ENCODE measurements at places on chromosomes 4 and X.

DNA sequence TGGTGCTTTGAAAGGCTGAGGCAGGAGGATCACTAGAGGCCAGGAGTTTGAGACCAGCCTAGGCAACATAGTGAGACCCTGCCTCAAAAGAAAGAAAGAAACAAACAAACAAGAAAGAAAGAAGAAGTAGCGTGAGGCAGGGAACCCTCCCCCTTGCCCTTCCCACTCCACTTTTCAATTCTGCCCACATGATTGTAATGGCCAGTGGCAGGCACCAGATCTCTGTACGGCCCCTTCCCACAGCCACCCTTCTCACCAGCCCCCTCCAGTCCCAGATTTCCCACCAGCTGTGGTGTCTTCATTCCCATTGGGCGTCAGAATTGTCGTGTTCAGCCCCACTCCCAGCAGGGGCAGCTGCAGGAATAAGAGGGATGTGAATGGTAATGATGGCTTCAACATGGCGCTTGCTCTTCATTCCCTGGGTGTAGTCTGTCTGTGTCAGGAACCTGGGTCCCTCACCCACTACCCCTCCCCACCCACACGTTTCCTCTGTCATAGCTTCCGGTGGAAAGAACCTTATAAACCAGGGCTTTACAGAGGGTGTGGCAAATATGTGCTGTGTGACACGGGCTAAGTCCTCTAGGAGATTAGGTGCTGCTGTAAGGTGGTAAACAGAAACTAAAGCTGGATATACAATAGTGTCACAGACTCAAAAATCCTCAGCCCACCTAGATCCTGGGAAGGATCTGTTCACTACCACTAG lies at the start of gene IL2RG:
TSS of gene IL2RG (minus strand) at position 437 of the 703 bp plus-strand sequence. CDS start at position 399, 38 bp downstream.
- peak; percentile 80 for DNase-seq

DNA sequence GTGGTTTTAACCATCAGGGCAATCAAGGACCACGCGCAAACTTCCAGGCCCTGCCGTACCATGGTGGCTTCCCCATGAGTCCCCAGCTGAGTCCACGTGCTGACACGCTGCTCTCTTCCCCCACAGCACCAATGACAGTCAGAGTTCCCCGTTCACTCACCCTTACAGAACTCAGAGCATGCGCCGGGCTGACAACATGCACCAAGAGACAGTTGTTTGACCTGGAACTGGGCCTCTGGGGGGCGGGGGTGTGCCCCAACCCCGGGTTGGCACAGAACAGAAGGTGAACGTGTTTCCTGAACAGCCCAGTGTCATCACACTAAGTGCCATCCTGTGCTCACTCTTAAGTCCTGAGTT lies 29.4 kb downstream of the IRF2 start:
- peak; percentile 40 for DNase-seq

GRCh38 chr4:5890063-5890727 lies 2.7 kb downstream of the CRMP1 start:
- DNase-seq, result no peak

DNA sequence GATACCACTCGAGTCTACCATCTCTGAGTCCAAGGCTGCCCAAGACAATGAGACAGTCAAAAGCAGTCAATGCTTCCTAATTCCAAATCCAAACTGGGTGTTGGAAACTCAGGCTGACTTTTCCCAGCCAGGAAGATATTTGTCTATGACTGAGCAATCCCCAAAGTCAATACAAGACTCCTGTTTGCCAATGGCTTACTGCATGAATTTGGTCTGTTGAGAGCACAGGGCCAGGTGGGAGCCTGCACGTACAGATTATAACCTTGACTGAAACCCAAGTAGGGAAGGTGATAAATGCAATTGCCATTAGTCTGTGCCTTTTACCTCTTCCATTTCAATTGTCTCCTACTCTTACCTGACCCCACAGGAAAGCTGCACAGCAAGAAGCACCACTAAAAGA lies 72.6 kb upstream of the PPARGC1A start:
- DNase-seq, result no peak

DNA sequence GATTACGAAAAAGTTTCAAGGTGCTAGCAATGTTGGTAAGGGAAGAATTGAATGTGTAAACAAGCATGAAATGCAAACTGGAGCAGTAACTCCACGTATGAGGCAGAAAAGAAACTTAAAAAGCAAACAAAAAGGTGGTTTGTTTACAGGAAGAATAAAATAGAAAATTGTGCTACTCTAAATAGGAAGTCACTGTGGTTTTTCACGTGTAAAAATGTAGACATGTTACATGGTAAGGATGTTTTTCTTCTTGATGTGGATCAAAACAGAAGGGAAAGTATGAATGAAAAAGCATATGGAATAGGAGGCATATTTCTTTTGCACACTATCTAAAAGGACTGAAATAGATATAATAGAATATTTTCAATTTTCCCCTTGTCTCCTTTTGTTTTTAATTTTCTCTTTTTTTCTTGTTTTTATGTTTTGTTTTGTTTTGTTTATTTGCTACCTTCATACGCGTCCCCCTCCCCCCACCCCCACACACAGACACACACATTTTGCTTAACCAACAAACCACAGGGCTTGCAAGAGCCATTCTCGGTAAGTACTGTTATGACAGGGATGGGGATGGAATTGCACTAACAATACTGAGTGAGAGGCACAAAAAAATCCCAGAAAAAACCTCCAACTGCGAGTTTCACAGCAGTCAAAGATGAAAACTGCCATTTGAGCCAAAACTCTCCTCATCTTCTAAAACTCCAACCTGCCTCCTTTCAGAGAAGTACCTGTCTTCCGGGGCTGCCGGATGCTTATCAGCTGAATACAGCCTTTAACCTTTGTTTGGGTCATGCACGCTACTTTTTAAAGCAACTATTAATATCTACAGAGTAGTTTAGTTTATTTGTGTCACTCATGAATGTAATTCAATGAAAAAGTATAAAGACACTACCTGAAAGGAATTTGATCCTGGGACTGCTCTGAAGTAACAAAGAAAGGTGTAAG lies 135.8 kb downstream of the IL15 start:
- DNase-seq, result peak; percentile 10

GRCh38 chr4:159010563-159011260 lies 92.2 kb upstream of the RAPGEF2 start:
- DNase-seq, result no peak

GRCh38 chrX:13899607-13900006 lies 82.7 kb upstream of the GPM6B start:
- DNase-seq, result no peak

GRCh38 chr4:5969777-5970176 lies 48.5 kb downstream of the C4orf50 start:
- DNase-seq, result no peak

DNA sequence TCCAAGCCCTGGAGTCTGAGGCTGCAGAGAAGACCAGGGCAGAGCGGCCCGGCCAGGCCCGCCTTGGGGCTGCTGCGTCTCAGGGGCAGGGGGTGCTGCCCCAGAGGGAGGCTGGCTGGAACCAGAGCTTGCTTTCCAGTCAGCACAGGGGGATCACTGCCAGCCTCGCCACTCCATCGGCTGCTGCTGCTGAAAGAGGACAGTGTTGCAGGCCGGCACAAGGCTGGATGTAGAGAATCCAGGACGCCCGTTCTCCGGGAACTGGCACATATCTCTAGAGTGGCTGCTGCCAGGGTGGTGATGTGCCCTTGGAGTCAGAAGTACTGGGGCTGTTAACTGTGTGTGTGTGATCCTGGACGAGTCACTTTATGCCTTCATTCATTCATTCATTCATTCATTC lies 31.9 kb upstream of the SORCS2 start:
- DNase-seq, result no peak

DNA sequence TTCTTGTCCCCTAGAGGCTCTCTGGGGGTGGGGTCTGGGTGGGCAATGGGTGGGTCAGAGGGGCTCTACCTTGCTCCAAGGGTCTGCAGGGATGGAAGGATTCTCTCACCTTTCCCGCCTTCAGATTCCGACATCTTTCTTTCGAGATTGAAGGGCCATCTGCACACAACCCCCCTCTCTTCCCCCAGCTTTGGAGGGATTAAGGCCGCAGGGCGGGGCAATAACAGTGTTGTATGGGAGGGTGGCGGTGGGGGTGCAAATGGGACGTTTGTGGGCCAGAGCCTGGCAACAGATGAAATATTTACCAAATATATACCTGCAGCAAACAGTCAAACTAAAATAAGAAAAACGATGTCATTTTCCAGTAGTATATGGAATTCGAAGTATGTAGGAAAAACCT lies at the start of gene CACNA1F:
TSS of gene CACNA1F (minus strand) at position 165 of the 400 bp plus-strand sequence. CDS start at position 134, 31 bp downstream.
- no peak for DNase-seq

DNA sequence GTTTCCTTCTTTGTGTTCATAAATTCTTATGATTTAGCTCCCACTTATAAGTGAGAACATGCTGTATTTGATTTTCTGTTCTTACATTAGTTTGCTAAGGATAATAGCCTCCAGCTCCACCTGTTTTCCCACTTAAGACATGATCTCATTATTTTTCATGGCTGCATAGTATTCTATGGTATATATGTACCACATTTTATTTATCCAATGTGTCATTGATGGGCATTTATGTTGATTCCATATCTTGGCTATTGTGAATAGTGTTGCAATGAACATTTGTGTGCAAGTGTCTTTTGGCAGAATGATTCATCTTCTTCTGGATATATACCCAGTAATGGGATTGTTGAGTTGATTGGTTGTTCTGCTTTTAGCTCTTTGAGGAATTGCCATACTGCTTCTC lies 1234.8 kb downstream of the ADGRL3 start:
- no peak for DNase-seq

DNA sequence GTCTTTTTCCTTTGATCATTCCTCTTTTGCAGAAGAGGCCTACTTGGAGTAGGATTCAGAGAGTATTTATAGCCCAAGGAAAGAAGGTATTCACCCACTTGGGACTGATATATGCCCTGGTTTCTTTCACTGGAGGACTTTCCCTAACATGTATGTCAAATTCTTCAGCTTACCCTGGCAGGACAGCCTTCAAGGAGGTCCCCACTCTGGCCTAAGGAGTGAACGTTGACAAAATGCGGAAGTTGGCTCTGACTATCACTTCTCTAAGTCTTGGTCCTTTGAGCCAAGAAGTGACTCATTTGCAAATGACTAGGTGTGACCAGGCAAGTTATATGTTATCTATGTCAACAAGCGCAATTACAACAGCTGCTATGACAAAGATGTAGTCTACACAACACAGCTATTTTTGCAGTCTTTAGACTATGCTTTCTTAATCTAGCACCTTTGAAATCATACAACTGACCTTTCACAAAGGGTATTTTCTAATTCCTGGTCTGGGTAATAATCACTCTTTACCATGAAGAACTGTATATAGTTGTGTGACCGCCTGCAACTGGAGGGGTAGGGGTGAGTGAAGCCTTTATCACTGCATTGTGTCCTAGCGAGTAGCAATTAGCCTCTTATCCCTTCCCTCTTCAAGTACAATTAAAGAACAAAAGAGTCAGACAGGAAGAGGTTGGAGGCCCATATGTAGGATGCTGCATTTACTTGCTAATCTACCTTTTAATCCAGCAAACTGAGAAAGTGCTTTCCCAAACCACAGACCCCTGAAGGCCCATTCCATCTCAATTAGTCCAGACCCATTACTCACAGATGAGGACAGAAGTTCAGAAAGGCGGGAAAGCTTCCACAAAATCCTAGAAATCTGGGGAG lies 50.1 kb downstream of the RASGEF1B start:
- DNase-seq, result peak; percentile 12

DNA sequence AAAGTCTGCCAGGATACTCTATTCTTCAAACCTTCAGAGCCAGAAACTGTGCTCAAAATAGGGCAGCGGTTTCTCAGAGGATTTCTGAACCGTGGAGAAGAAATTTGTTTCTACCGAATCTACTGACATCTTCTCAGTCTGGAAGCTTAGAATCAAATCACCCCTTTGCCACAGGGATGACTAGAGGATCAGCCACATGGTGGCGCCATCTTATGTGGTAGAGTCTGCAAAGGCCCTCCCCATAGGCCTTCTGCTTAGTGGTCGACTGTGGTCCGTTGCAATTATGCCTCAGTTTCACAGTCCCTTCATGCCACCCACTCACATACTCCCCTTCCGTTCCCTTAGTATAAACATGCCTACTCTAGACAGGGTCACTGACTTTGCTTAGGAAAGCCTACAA lies 680.7 kb upstream of the SPANXN1 start:
- no peak for DNase-seq

- no peak for DNase-seq
Measured at GRCh38 chr4:95979961-95980876, 140.3 kb downstream of the PDHA2 start.

GRCh38 chr4:181478656-181479055 lies 764.5 kb upstream of the TENM3 start:
- DNase-seq, result no peak
